ENCODE measurements at places on chromosomes 4 and X.

DNA sequence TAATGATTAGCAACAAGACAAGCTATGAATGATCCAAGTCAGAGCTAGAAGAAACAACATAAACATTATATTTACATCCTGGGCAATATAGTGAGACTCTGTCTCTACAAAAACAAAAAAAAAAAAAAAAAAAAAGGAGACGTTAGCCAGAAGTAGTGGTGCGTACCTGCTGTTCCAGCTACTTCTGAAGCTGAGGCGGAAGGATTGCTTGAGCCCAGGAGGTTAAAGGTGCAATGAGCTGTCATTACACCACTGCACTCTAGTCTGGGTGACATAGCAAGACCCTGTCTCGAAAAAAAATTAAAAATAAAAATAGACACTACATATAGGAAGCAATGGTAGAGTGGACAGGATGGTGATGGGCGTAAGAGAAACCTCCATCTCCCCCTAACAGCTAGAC is 144.6 kb upstream of the VCX3A start:
- DNase-seq, result no peak

DNA sequence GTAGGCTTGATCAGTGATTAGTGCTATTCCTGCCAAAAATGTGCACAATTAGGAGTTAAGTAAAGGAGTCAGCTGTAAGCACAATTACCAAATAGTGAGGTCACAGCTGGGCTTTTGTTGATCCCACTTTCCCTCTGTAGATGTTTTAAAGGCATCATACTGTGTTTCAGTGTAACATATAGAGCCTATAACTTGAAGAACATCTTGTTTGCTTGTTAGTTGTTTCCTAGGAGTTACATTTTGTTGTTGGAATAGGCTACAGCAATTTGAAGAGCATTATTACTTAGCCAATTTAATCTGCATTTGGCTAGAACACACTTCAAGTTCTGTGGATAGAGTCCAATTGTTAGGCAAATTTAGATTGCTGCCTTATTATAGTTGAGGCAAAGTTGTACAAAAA is 210.7 kb upstream of the MAD2L1 start:
- no peak for DNase-seq

DNA sequence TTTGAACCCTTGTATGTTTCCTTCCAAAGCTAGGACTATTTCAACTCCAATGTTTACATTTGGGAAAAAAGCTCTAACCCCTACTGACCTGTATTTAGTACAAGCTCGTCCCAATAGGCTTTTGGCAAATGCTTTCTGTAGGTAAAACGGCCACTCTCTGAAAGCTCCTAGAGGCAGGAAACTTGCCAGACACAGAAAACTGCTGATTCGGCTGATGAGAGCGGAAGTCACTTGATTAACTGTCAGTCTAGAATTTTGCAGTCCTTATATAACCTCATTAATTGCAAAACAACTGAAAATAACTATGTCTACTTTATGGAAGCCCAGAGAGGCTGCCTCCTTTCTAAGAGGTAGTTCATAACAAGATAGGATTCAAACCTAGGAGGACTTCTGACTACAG is 108.1 kb downstream of the TSPAN7 start:
- no peak for DNase-seq

DNA sequence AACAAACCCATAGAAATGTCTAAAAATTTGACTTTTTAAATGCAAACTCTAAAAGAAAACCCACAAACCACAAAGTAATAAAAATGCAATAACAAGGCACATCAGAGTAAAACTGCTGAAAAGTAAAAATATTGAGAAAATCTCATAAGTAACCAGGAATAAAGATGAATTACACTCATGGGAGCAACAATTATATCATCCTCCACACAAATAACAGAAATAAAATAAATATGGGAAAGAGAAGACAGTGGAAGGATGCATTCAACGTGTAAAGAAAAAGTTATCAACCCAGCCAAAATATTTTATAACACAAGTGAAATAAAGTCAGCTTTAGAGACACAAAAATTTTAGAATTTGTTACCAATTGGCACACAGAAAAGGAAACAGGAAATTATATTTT is 1420.2 kb downstream of the PCDH18 start:
- DNase-seq, result no peak

DNA sequence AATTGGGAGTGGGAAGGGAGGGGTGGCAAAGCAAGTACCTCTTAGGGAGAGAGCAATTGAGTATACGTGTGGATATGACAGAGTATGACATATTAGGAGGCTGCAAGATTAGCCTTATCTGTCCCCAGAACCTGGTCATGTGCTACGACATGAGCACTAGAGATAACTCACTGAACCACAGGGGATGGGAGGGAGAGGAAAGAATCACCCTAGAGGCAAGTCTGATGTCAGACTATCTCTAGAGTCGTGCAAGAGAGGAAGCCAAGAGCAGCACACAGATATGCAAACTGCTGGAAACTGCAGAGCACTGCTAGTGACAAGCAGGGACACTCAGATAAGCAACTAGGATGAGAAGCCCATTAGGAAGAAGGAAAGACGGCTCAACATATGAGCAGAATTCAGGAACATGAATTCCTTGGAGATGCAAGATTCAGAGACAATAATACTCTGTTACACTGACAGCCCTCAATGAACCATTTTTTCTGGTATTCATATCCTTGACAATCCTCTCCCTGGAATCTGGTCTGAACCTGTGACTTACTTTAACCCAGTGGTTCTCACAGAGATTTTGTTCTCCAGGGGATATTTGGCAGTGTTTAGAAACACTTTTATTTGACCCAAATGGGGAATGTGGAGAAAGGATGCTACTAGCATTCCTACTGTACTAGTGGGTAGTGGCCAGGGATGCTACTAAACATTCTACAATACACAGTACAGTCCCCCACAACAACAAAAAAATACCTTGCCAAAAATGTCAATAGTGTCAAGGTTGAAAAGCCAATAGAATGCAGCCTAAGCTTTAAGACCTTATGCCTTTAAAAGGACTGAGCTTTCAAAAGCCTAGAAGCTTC is 84.0 kb upstream of the BMP2K start:
- peak; percentile 27 for DNase-seq

All from GM23248 (cell line).